ENCODE measurements at places on chromosomes 2 and 18. TPM values are rescaled to one million over a fixed set of nuclear protein-coding genes. Genes with fewer than 3 reads are reported as not detected.

GRCh38 chr18:419541-420175 is 80.8 kb downstream of the COLEC12 start:
- DNase-seq: no peak

Gene IL18R1
- total RNA-seq: 4.6 TPM

Gene ENOSF1
- total RNA-seq: 13.4 TPM

- DNase-seq: no peak
Measured at GRCh38 chr18:74512321-74513053, 16.3 kb downstream of the CNDP2 start.

Gene SLC14A1
- total RNA-seq: 7.5 TPM

Gene DQX1
- 1.1 TPM for total RNA-seq

GRCh38 chr2:240405133-240405532 is 30.3 kb upstream of the GPC1 start:
- DNase-seq: no peak

Gene CDH7
- total RNA-seq: not detected

Gene GNAL
- total RNA-seq: 0.97 TPM

DNA sequence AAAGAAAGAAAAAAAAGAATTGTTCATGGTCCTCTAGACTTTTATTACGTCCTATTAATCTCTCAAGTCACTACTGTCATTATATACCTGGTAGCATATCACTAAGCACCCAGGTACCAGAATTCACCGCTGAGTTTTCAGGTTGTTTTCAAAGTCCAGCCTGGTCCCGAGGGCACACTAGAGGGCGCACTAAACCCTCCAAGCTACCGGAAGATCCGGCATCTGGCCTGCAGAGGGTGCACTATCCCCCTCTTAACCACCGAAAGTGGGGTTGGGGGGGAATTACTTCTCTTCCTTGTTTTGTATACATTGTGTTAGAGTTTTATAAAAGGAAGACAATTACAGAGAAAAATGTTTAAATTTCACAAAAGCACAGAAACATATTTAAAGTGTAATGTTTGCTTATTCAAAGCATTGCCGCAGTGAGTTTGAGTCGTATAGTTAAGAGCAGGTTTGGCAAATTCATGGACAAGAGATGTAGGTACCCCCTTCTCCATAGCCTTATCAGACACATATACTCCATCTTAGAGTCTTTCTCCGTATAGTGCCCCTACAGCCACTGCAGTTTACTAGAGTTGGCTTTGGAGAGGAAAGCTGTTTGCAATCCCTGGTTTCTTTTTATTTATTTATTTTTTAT is 19.2 kb downstream of the MOGAT1 start:
- DNase-seq: peak; percentile 77

DNA sequence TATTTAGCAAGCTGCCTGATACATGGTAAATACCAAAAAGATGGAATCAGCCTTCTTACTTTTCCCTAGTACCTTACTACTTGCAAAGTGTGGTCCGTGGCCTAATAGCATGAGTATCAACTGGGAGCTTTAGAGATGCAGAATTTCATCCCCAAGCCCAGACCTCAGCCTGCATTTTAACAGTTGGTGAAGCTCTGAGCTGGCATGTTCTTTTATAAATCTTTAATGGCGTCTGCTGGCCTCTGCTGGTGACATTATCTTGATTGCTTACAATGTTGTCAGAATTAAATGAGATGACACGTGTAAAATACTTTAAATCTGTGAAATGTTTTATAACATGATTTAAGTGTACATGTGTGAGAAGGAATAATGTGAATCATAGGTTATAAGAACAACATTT is 115.1 kb upstream of the NOSTRIN start:
- no peak for DNase-seq

DNA sequence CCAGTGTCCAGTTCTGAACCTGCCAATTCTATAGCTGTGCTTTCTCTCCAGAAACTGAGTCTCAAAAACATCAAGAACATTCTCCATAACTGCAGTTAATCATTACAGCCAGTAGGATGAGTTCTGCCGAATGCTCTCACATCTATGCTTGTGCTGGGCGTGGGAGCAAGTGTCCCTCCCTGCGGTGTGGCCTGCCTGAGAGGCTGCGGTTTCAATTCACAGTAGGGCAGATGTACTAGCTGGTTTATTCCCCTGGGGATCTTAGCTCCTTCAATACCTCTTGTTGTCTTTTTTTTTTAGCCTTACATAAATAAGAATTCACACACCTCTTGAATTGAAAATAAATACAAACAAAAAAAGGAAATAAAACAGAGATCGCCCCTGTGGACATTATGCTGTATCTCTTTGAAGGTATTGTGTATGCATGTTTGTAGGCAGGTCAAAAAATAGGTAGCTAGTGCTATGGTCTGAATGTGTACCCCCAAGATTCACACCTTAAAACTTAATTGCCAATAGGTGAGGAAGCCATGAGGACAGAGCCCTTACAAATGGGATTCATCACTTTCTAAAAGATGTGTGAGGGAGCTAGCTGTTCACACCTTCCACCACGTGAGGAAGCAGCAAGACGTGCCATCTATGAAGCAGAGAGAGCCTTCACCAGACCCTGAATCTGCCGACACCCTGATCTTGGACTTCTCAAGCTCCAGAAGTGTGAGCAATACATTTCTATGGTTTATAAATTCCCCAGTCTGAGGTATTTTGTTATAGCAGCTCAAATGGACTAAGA is 74.3 kb downstream of the BCL2L11 start:
- no peak for DNase-seq

GRCh38 chr2:112924821-112925220 is 13.9 kb downstream of the IL37 start:
- DNase-seq: no peak

DNA sequence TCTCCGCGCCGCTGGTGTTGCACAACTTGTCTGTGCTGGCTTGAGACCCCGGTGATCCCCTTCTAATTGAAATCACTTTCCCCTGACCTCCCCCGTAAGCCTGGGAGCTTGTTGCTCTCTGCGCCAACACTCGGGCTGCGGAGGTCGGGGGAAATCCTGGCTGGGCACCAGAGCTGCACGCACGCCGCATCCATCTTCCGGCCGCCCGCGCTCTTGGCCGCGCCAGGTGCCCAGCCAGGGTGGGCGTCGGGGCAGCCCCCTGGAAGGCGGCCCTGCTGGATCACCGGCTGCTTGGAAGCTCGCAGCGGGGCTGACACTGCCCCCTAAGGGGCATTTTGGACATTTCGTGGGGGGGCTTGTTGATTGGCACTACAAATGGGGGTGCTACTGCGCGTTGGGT is 280.3 kb upstream of the SKOR2 start:
- DNase-seq: peak; percentile 15

DNA sequence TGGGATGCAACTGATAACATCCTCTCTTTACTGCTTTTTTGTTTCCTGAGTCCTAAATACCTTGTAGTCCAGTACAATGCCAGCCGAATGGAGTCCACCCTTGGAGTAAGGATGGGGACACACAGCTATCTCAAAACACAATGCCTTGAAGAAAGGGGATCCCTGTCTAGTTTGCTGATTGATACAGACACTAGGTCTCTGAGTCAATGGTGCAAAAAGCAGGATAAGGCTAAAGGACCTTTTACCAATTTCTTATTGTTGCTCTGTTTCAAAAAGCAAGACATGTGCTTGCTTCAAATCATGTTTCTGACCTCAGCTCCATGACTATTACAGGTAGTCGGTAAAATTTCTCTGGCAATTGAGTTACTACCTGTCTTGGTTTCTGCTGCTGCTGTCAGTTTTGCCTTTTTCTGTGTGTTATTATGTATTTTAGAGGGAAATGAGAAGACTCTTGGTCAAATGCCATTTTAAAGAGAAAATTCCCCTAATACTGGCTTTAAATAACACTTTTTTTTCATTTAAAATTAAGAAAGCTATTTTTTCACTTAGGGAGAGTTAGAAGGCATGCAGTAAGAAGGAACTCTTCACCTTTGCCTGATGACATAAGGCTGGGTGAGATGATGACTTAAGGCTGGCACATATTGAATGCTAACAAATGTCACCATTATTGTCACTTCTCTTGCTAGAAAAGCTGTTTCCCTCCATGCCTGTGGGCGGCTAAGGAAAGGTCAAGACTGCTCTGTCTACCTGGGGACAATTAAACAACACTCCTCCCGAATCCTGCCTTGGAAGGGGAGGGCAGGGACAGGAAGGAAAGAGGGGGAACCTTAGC is 4.9 kb upstream of the FIGLA start:
- DNase-seq: no peak

GRCh38 chr2:126436411-126436810 is 219.5 kb upstream of the GYPC start:
- no peak for DNase-seq

Gene MYL12A
- total RNA-seq: 207 TPM

GRCh38 chr2:169072163-169072925 is 3.0 kb downstream of the DHRS9 start:
- DNase-seq: no peak

DNA sequence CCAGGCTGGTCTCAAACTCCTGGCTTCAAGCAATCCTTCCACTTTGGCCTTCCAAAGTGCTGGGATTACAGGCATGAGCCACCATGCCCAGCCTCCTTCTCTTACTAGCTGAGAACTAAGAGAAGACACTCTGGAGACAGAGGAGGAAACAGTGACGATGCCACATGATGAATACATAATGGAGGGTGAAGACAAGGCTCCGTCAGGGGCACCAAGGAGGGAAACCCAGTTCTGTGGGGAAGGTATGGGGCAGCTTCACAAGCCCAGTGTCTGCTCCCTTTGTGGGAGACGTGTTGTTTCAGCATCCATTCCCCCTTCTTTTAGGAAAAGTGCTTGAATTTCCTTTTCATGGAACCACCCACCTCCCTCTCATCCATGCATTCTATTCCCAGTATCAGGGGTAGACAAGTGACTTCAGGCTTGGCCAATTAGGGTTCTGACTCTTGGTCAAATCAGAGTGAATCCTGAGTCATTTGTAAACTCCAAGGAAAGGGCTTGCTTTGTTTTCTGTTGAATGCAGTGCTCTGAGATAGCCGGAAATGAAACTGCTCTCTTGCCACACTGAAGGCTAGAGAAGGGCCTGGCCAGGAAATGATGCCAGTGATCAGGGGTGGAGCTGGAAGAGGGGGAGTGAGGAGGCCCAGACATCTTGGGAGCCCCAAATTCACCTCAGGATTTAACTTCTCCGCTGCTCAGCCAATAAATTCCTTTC is 23.7 kb downstream of the TMEM127 start:
- DNase-seq: peak; percentile 70

Gene FOXI3
- total RNA-seq: 0.23 TPM

GRCh38 chr2:12451726-12452125 is 265.0 kb upstream of the TRIB2 start:
- DNase-seq: no peak

Gene CAPN14
- total RNA-seq: 0.11 TPM

Gene MBD1
- total RNA-seq: 50.5 TPM

- DNase-seq: no peak
Measured at GRCh38 chr2:51165534-51166260, 133.8 kb upstream of the NRXN1 start.

Gene CD8B
- not detected for total RNA-seq

DNA sequence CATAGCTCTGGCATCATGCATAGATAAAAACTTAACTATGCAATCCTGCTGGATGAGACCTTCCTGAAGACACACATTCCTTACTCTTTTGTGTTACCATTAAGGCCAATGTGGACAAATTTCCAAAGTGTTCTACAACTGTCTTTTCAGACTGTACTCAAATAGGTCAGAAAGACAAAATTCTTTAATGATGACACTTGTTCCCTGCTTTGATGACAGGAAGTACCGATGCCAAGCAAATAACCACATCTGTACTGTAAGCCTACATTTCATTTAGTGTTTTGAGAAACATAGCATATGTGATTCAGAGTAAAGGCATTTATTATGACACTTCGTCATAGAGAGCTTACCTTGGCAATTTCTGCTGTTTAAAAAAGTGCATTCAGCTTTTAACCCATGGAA is 55.0 kb downstream of the PMAIP1 start:
- peak; percentile 3 for DNase-seq

Gene RGPD4
- not detected for total RNA-seq

GRCh38 chr18:27854631-27855030 is 322.3 kb downstream of the CDH2 start:
- no peak for DNase-seq

DNA sequence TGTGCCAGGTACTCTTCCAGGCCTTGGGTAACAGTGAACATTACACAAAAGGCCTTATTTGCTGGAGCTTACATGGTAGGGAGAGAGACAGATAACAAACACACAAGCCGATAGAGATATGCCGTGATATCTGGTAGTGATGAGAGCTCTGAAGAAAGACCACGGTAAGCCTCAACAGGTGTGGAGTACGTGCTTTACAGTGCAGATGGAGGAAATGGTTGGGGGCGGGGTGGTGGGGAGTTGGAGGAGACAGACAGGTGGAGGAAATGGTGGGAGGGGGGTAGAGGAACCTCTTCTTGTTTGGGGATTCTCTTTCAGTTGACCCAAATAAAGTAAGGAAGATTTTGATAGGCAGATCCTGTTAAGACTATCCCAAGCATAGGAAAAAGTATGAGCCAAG is 141.1 kb upstream of the ALPP start:
- no peak for DNase-seq

- no peak for DNase-seq
Measured at GRCh38 chr2:8087480-8087840, 594.4 kb upstream of the ID2 start.

DNA sequence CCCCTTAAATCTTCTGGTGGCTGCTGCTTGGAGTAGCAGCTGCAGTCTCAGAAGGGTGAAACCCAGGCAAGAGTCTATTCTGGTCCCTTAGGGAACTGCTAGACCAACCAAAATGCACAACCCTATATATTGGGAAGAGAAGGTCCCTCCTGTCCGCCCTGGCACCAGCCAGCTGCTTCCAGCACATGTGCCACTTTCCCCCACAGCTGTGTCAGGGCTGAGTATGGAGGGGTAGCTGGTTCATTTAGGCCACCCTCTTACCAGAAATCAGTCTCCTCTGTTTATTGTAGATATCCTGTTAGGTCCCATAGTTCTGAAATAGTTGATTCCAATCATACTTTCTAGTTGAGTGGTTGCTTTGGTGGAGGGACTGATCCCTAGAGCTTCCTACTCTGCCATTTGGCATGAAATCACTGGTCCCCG is 68.9 kb downstream of the BIRC6 start:
- DNase-seq: no peak

DNA sequence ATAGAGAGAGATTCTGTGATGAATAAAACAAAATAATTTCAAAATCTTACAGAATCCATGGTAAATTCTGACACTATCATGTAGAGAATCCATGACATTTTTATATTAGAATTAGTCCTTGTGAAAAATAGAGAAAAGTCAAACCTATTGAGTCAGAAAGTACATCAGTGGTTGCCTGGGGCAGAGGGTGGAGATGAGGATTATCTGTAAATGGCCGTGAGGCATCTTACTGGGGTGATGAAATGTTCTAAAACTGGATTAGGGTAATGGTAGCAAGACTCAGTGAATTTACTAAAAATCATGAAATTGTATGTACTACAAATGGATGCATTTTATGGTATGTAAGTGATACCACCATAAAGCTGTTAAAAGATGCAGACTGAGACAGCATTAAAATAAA is 323.1 kb downstream of the SLC8A1 start:
- DNase-seq: no peak

Gene TMEM198
- total RNA-seq: 2.4 TPM

- DNase-seq: no peak
Measured at GRCh38 chr18:12032786-12033642, 51.7 kb downstream of the IMPA2 start.
